IPS DF 19.7 (cell line): ENCODE measurements at places on chromosomes 6 and 20.

DNA sequence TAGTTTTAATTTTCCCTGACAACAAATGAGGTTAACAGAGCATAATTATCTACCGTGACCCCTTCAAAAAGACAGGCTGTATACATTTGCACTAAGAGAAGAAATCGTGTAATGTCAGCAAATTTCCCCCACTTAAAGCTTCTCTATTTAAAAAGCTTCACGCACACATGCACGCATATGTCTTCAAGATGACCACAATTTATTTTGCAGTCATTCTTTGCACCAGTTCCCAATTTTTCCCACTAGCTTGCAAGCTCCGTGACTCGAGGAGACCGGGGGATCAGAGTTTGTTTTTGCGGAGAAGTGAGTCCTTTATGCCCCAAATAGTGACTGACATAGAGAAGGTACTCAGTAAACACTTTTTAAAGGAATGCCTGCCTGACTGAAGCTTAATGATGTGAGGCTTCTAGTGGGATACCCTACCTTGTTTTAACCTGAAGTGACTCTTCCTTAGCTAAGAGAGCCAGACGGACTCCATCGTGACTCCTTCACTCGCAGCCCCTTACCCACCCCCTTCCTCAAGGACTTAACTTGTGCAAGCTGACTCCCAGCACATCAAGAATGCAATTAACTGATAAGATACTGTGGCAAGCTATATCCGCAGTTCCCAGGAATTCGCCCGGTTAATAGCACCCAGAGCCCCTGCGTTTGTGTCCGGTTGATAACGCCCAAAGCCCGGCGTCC, 9.3 kb upstream of the NQO2 start:
- DNase-seq = no peak

- DNase-seq = no peak
Measured at GRCh38 chr20:16216227-16216913, 356.9 kb downstream of the KIF16B start.

GRCh38 chr6:119442776-119443184, 93.2 kb upstream of the MAN1A1 start:
- no peak for DNase-seq

DNA sequence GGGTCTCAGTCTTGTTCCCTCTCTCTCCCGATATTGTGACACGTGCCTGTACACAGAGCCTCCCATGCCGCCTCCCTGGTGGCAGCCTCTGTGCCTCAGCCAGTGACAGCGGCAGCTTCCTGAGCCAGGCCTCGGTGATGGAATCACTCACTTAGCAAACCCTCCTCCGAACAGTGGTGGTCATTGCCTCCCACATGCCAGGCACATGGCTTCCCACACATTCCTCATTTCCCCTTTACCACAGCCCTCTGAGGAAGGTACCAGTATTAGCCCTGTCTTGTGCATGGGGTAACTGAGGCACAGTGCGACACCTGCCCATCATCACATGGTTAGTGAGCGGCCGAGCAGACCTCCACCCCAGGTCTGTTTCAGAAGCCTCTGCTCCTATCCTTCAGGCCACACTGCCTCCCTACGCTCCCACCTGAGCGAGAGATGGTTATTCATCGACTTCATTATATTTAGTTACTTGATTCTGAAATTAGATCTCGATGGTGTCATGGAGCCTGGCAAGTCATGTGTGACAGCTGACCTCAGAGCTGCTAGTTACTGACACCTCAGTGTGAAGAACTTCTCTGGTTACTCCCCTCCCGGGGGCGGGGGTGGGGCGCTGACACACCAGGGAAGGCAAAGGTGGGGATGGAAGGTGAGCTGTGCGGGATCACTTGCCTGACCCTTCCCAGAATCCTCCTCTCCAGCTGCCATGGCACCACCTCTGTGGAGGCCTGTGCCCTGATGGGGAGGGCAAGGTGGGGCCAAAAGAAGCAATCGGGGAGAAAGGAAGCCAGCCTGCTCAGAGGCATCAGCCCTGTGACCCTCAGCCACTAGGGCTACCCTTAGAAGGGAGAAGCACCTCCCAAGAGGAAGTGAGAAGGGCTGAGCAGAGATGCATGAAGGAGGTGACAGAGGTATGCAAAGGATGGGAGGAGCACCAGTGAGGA, 17.9 kb downstream of the MDGA1 start:
- DNase-seq = no peak

- no peak for DNase-seq
Measured at GRCh38 chr6:148311966-148312669, 30.5 kb upstream of the SASH1 start.
